GM12878 (cell line): ENCODE measurements at places on chromosomes 1 and 21. TPM values are rescaled to one million over a fixed set of nuclear protein-coding genes. Genes with fewer than 3 reads are reported as not detected.

The RHOU gene
- 0.08 TPM in 1 of 2 replicates, not detected in the other for total RNA-seq

The TRIM58 gene
- total RNA-seq = not detected in 2 replicates

The PROK1 gene
- not detected in 2 replicates for total RNA-seq

The TRIM45 gene
- 0.44 and 0.48 TPM in 2 replicates for total RNA-seq

The INTS7 gene
- 21.3 and 22.3 TPM in 2 replicates for total RNA-seq

The AK4 gene
- total RNA-seq = 61.2 and 63.7 TPM in 2 replicates

The MGST3 gene
- total RNA-seq = 37.3 and 41.4 TPM in 2 replicates

The SPRR1A gene
- not detected in 2 replicates for total RNA-seq
